Cortex of kidney (tissue), 1 donor: ENCODE measurements at places on chromosomes 3 and 15.

DNA sequence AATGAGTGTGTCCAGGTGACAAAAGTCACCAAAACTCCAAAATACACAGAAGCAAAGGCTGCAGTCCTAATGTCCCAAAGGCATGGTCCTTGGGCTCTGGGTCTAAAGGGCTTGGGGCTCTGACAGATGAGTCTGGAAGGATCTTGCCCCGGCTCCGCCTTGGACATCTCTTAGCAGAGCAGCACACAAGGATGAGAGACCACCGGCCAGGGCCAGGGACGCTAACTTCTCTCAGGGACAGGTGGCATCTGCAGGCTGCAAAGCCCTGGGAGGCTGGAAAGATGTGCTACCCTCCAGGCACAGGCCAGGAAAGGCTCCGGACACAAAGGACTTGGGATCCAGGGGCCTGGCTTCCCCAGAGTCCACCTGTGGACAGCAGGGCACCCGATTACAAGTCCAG is 14.1 kb upstream of the SHISA5 start:
- DNase-seq: no peak

DNA sequence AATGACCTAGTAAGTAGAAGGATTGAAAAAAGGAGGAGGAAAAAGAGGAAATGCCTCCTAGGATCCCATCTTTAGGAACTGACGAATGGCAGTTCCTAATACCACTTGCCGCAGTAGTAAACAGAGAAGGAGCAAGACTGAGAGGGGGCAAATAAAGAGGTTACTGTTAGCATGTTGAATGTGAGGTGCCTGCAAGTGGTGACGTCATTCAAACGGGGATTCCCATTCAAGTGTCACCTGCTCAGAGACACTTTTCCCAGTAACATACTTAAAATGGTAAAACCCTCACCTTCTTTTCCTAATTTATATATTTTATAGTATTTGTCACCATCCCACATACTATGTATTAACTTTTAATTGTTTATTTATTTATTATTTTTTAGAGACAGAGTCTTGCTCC is 178.9 kb downstream of the IL5RA start:
- DNase-seq: no peak

- DNase-seq: no peak
These were observed 313.9 kb upstream of the NR2E3 start for GRCh38 chr15:71496336-71496955.

GRCh38 chr3:185552358-185552877 is at the start of gene LIPH:
Gene LIPH (minus strand): TSS chr3:185552588. CDS start chr3:185552471, 117 bp downstream.
- no peak for DNase-seq

DNA sequence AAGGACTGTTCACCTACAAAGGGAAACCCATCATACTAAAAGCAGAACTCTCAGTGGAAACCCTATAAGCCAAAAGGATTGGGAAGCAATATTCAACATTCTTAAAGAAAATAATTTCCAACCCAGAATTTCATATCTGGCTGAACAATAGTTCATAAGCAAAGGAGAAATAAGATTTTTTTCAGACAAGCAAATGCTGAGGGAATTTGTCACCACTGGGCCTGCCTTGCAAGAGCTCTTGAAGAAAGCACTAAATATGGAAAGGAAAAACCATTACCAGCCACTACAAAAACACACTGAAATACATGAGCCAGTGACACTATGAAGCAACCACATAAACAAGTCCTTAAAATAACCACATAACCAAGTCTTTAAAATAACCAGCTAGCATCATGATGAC is 28.9 kb upstream of the DCBLD2 start:
- no peak for DNase-seq

GRCh38 chr3:9897408-9898372 is 5.0 kb upstream of the IL17RE start:
- DNase-seq: no peak

DNA sequence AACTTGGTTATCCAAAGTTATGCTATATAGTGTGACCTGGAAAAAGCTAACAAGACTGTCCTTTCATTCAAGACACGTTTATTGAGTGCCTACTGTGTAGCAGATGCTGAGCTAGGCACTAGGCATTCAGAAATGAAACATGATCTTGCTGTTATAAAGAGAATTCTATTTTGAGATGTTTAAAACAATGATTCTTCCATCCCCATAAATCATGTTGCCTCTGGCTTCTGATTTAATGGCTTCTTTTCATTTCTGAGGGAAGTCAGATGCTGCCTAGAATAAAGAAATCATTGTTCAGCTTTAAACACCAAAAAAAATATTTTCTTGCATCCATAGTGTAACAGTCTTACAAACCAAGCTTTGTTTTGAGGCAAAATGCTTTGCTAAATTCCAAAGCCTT is 620.9 kb upstream of the UBE2E2 start:
- no peak for DNase-seq

- no peak for DNase-seq
These were observed 1013.6 kb downstream of the ROBO1 start for GRCh38 chr3:78754066-78754743.

- no peak for DNase-seq
These were observed 74.6 kb downstream of the FGF12 start for GRCh38 chr3:192652727-192653126.

DNA sequence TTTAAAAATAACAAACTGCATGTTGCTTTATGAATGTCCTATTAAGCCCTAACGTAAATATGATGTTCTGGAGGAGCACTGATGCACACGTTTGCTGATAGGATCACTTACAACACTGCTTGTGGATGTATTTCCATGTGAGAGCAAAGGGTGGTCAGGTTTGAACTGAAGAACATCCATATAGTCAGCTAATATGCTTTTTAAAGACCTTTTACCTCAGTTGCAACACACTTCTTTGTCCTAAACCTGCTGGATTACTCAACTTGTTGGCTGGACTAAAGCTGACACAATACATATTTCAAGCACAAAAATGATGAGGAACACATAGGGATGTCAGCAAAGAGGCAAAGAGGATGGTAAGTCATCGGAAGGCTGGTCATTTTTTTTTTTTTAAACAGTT is 186.6 kb downstream of the TIGIT start:
- no peak for DNase-seq

GRCh38 chr15:70301396-70301795 is 203.7 kb upstream of the TLE3 start:
- no peak for DNase-seq

DNA sequence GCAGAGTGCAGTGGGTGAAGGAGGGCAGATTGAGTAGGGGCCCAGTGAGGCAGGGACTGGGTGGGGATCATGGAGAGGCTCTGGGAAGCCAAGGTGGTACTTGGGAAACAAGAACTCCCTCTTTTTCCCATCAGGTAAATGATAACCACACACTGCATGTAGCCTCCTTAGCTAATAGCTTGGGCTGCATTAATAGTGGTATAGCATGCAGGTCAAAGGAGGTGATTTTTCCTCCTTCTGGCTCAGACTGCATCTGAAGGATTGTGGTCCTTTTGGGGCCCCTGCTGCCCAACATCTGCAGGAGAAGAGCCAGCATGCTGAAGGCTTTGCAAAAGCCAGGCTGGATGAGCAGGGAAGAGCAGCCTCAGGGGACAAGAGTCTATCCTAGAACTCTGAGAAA is 45.4 kb downstream of the PPCDC start:
- no peak for DNase-seq

GRCh38 chr15:43283526-43283925 is 16.8 kb upstream of the TGM5 start:
- no peak for DNase-seq

- no peak for DNase-seq
These were observed 68.6 kb downstream of the FHIT start for GRCh38 chr3:61182662-61183061.

DNA sequence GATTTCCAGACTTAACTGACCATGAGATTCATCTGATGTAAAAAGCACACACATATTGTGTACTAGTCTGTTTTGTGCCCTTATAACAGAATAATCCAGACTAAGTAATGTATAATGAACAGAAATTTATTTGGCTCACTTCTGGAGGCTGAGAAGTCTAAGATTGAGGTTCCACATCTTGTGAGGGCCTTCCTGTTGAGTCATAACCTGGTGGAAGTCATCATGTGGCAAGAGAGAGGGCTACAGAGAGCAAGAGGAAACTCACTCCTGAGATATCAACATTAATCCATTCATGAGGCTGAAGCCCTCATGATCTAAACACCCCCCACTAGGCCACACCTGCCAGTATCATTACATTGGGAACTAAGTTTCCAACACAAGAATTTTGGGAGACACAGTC is 977.6 kb downstream of the MCTP2 start:
- no peak for DNase-seq

DNA sequence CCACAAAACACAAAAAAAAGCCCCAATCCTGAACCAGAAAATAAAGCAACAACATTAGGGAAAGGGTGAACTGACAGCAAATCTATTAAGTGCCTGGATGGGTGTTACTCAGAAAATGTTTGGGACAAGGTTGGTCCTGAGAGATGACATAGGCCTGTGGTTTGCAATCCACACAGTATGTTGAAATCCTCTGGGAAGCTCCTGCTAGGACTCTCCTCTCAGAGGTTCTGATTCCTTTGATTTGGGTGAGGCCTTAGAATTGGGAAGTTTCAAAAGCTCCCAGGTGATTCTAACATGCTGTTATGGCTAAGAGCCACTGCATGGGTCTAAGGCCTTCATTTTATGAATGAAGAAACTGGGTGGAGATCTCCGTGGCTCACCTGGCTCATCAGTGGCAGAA is 18.4 kb downstream of the CLDN1 start:
- no peak for DNase-seq

GRCh38 chr3:49713336-49714105 is 6.0 kb downstream of the AMIGO3 start:
- no peak for DNase-seq

DNA sequence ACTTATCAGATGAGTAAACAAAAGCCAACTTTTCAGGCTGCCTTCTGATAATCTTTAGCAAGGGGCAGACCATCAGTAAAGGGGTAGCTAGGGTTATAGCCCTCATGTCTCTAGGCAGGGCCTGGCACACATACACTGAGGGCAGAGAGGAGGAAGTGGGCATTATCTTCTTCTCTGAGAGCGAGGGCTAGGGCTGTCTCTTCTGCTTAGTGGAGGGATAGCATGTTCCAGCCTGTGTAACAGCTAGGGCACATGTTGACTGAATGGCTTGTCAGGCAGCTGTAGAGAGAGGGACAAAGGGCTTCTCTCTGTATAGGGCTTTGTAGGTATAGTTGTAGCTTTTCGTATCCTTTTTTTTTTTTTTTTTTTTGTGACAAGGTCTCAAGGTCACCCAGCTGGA is 17.8 kb downstream of the CRTC3 start:
- no peak for DNase-seq

GRCh38 chr15:57305009-57305408 is 71.3 kb upstream of the CGNL1 start:
- no peak for DNase-seq

DNA sequence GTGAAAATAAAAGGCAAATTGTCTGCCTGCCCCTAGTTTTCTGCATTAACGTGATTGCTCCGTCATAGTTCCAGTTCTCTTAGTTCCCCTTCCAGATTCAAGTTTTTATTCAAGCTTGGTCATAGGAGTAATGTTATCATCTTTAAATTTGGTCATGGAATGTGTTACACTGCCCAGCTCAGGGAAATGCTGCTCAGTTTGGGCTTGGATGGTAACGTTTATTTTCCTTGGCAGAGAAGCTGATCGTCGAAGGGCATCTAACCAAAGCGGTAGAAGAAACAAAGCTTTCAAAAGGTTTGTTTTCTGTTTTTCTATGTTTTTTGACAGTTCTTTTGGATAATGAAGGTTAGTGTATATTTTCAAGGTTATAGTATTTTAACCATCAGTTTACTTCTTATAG is 118.4 kb upstream of the FLNB start:
- DNase-seq: no peak

DNA sequence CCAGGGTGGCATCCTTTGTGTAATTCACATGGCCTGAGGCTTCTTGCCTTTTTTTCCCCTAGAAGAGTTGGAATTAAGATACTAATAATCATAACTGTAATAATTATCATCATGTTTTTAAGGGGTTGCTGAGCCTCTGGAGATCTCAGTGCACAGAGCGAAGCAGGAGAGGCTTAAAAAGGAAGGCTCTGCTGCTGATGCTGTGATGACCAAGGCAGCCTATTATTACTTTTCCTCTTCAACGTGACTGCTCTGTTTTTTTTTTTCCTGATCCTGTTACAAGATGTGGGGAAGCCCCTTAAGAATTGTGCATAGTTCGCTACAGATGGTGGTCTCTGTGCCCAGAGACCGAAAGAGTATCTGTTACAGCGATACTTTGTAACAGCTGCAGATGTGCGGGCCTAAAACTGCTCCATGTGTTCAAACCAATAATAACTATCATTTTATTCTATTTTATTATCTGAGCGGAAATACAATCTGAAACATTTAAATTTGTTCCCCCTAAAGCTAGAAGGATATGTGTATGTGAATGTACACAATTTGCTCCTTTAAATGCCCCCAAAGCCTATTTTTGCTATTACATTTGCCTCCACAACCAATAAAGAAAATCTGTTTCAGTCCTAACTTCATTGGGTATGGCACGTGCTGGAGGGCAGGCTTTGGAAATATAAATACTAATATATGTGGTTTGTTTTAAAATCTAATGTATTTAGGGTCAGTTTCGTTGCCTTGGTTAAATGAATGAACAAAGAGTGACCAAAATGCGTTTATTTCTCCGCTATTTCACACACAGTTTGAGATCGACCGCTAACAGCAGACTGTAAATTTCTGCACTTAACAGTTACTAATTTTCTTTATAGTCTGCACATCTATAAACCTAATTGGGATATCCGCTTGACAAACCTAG is 4.6 kb downstream of the SHOX2 start:
- no peak for DNase-seq

DNA sequence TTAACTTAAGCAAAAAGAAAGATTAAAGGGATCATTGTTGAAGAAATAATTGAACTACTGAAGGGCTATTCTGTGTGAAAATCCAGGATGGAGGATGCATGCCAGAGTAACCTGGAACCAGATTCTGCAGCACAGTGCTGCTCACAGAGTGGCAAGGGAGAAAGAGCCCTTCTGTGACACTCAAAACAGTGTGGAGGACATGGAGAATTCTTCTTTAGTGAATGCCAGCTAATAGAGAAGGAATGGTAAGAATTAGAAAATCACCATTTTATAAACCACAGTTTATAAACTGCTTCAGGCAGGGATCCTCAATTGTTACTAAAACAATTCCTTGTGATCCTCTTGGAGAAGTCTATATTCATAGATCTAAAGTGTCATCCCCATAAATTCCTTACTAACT is 70.4 kb upstream of the ARHGEF26 start:
- DNase-seq: no peak

DNA sequence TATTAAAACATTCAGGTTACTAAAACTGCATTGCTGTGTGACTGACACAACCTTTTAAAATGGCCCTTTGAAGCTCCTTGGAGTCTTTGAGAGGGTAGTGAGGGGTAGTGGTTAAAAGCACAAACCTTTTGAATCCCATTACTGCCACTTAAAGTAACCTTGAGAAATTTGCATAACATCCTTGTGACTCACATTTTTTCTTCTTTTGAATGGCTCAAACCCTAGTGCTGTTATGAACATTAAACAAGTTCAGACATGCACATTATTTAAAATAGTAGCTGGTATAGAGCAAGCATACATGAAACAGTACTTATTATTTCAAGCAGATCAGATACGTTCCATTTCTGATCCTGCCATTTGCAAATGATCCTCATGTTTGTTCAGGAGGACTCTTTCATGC is 3.7 kb upstream of the CLDN1 start:
- DNase-seq: no peak
